ENCODE measurements at places on chromosomes 3 and 15.

- no peak for DNase-seq
These were observed 78.8 kb downstream of the AAGAB start for GRCh38 chr15:67175643-67176071.

- no peak for DNase-seq
These were observed 46.0 kb upstream of the SMAD6 start for GRCh38 chr15:66655997-66656396.

DNA sequence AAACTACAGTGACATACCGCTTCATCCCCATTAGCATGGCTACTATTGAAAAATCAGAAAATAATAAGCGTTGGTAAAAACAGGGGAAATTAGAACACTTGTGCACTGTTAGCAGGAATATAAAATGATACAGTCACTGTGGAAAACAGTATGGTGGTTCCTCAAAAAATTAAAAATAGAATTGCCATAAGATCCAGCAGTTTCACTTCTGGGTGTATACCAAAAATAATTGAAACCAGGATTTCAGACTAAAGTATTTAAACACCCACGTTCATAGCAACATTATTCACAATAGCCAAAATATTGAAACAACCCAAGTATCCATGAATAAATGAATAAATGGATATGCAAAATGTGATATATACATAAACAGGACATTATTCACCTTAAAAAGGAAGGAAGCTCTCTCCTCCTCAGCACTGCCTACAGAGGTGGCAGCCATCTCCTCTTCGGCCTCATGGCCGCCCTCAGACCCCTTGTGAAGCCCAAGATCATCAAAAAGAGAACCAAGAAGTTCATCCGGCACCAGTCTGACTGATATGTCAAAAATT, 34.1 kb downstream of the NGLY1 start:
- no peak for DNase-seq

DNA sequence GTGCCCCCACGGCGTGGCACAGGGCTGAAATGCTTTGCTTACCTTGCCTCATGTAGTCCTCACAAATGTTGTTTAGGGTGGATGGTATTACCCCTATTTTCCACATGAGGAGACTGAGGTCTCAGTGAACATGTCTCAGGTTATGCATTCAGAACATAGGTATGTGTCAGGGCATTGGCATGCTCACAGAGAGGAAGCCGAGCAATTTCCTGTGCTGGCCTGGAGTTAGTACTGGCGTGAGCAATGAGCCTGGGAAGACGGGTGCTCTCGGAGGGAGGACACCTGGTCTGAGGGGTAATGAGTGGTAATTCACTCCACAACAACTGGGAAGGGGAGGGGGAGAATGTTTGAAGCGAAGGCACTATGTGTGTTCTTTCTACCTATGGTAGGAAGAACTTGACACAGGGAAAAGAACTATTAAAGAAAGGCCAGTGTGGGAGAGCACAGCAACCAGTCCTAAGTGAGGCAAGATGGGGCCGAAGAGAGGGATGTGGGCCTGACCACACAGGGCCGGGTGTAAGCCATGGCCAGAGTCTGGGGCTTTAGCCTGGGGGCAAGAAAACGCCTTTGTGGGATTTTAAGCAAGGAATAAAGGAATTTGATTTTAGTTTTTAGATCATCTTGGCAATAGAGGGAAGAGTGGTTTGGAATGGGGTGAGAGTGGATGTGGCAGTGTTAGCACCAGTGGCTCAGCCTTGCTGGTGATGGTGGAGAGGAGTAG, 4.9 kb upstream of the FAM131A start:
- DNase-seq: no peak

GRCh38 chr3:111311126-111311525, 230.9 kb upstream of the CD96 start:
- no peak for DNase-seq

- DNase-seq: no peak
These were observed 227.8 kb downstream of the TBC1D5 start for GRCh38 chr3:17514597-17514996.

GRCh38 chr3:171615686-171616085, 155.5 kb upstream of the TNIK start:
- no peak for DNase-seq

- DNase-seq: no peak
These were observed 14.5 kb upstream of the SLITRK3 start for GRCh38 chr3:165210727-165211126.

All from upper lobe of right lung (tissue), 1 donor.